ENCODE measurements at places on chromosomes 7 and 10.

DNA sequence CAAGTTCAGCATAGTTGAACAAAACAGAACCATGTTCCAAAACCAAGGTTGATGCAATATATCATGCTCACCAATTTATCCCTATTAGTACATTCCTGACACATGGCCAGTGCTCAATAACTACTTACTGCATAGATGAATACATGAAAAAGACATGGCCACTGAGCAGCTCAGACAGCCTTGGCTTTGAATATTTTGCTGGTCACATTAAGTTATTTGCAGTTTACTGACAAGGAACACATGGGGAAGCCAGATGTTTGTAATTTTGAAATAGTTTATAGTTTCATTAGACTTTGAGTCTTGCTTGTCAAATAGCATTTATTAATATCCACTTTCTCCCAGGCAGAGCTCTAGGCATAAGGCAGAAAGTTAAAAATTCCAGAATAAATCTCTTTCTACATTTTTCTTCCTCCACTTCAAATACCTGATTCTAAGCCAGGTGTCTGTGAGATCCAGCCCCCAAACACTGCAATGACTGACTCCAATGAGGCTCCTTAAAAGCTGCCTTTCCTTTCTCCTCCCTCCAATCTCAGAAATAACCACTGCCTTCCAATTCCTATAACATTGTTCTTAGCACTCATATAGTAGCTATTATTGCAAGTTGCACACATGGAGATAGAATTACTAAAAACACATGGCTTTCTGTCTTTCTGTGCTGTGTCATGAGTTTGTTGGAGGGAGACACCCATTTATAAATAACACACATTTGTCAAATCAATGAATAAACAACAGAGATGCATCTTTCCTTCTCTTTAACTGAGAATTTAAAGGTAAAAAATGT is 91.3 kb downstream of the PCGF5 start:
- no peak for DNase-seq

- DNase-seq = no peak
Measured at GRCh38 chr7:66734006-66734405, 6.5 kb upstream of the RABGEF1 start.

GRCh38 chr10:17683541-17683940 is 39.6 kb downstream of the STAM start:
- no peak for DNase-seq

DNA sequence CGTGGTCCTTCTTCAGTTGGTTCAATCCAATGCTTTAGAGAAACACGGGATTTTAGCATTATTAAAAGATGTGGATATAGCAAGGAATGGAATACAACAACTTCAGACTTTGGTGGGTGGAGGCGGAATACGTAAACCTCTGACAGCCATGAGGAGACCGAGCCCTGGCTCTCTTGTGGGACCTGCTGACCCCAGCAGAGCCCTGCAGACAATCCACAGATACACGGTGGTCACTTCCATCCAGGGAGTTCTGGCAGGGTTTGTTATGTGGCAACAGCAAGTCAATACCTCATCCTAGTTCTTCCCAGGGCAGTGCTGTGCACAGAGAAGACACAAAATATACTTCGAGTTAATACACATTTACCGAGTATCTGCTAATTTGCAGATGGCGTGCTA is 118.5 kb upstream of the DIP2C start:
- no peak for DNase-seq

DNA sequence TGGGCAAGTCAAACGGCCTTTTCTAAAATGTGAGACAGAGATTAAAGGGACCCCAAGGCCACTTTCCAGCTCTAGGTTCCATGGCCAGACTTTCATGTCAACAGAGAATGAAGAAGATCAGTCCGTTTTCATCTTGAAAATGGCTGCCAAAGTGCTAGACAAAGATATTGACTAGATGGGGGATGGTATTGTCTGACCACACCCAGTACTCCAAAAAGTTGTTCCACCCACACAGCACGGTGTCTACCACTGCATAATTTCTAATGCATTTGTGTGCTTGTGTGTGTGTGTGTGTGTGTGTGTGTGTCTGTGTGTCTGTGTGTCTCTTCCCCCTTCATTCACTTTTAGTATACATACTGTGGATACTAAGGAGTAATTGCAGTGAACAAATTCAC is 1.3 kb downstream of the COL1A2 start:
- no peak for DNase-seq

DNA sequence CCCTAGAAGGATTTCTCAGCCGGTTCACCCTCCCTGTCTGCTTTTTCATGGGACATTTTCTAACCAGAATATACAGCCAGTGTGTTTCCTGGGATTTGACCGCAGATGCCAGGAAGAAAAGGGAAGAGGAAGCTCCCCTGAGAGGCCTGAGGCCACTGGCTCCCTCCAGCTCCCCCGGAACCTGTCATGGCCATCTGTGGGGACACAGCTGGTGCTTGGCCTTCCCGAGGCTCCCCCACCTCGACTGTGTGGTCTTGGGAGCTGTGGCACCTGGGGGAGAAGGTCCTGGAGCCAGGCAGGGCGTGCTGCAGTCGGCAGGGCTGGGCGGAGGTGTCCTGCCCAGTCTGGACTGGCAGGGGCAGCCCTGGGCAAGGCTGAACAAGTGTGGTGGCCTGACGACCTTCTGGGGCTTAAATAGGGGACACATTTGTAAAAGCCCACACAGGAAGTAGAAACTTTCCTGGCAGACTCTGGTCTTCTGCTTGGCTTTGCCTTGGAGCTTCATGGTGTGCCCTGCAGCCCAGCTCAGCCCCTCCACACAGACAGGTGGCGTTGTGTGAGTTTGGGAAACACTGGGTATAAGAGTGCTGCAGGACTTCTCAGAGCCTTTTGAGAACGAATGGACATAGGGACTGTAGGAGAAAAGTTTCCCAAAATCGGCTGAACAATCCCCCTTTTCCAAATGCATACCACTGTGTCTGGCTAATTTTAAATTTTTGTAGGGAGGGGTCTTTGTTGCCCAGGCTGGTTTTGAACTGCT is 6.8 kb downstream of the BRI3 start:
- no peak for DNase-seq

DNA sequence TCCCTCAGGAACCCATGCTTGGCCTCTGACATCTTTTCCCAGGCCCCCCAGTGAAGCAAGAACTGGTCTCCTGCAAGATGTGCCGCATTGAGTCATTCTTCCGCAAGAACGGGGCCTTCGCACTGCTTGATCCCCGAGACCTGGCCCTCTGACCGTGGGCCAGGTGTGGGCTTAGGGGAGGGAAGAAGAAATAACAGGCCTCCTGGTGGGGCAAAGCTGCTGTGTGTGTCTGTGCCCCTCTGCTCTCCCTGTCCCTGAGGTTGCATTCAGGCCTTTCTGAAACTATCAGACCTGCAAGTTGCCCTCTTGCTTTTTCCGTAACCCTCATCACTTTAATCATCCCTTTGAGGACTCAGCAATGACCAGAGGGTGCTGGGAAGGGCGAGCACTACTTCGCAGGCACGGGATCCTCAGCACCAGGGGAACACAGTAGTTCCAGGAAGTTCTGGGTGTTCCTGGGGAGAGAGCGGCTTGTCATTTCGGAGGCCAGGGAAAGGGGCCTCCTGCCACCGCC is 6.0 kb downstream of the ATP6V1F start:
- DNase-seq = no peak

DNA sequence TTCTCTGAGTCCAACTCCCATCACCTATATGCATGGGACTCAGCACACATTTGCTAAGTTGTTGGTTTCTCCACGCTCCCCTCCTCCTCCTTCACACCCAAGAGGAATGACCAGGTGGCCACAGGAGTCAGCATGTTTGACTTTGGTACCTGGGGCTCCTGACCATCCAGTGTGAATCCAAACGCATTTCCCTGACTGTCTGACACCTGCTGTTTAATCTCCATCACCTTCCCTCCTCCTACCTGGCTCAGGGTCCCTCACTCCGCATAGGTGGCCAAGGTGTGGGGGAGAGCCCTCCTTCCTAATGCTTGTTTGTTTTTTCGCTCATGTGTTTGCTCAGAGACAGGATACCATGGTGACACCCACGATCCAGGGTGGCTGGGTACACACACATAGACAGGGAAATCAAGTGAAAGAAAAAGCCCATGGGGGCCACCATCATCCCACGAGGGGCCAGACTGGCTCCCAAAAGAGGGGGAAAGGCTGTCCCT is 194.9 kb downstream of the KCNMA1 start:
- no peak for DNase-seq

- no peak for DNase-seq
Measured at GRCh38 chr10:44010873-44011602, 362.4 kb upstream of the ZNF32 start.

- DNase-seq = no peak
Measured at GRCh38 chr10:12832096-12832495, 169.4 kb downstream of the CCDC3 start.

DNA sequence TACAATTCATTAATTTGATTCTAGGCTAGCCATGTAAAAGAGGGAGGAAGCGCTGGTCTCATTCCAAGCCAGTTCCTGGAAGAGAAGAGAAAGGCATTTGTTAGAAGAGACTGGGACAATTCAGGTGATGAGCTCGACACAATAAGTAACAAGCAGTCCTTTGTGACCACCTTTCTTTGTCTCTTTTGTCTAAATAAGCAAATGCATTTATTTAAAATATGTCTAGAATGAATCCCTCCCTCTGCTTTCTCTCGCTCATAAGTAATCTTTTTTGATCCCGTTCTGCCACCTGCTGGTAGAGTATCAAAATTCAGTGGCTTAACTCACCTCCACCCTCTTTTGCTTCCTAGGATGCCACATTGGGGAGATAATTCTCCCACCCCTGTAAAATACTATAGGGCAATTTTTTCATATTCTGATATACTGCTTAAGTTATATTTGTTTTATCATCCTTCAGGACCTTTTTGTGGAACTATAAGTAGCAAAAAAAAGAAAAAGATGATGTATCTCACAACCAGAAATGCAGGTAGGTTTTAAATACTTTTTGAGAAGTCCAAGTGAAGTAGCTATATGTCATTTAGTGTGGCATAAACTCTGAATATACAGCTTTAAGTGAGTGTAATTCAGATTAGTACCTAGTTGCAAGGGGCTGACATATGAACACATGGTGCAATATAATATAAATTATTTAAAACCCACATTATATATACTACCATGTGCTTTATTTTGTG is 91.5 kb downstream of the GSDME start:
- DNase-seq = peak; percentile 58

DNA sequence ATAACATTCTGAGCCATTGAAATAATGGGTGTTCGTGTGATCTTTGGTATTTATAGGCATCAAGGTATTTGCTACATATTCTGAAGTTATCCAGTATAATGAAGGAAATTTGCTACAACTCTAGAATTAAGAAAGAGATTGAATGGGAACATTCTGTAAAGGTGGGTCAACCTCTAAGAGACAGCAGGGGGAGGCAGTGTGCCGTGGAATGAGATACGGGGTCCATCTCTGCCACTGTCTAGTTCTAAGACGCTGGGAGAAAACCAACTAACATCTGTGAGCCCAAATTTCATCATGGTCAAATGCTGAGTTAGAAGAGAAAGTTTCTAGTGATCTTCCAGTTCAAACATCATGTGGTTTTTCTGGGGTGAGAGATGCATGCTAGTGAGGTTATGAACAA is 368.9 kb downstream of the SORCS1 start:
- no peak for DNase-seq

DNA sequence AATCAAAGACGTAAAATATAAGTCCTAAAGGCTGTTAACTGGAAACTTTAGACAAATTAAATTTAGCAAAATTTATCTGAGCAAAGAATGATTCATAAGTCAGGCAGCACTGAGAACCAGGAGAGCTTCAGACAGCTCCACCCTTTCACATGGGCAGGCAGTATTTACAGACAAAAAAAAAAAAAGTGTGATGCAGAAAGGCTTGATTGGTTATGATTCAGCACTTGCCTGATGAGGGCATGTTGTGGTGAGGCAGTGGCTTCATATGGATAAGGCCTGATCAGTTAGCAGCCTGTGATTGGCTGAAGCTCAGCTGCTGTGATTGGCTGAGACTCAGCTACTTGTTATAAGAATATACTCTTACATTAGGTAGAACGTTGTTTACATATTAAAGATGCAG is 495.4 kb upstream of the POM121L12 start:
- DNase-seq = no peak

DNA sequence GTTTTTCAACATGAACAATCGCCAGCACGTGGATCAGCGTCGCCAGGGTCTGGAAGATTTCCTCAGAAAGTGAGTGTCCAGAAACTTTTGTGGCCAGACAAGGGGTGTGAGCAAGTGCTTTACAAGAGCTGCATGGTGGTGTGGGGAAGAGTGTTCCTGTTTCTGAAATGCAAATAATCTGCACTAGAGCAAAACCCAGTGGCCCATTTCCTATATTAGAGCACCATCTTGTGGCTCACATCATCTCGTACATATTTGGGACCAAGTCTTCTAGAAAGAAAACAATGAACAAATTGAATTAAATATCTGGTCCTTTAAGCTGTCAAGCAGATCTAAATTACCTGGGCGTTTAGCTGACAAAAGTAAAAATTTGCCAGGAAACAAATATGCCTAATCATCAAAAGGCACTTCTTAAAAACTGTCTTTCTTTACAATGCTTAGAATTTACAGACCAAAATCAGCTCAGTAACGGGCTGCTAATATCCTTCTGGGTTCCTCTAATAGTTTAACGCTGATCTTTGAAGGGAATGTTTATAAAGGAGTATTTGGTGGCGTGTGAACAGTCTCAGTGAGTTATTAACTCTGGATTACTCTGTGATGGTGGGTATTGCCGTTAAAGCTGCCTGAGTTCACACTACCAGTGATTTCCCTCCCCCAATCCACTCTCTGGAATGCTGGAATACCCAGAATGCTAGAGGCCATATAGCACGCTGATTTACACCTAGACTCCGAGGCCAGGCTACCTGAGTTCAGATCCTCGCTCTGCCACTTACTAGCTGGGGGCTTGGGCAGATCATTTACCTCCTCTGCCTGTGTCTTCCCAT is 73.6 kb downstream of the SNX10 start:
- DNase-seq = peak; percentile 57

GRCh38 chr7:41536873-41537665 is 165.8 kb downstream of the INHBA start:
- no peak for DNase-seq

DNA sequence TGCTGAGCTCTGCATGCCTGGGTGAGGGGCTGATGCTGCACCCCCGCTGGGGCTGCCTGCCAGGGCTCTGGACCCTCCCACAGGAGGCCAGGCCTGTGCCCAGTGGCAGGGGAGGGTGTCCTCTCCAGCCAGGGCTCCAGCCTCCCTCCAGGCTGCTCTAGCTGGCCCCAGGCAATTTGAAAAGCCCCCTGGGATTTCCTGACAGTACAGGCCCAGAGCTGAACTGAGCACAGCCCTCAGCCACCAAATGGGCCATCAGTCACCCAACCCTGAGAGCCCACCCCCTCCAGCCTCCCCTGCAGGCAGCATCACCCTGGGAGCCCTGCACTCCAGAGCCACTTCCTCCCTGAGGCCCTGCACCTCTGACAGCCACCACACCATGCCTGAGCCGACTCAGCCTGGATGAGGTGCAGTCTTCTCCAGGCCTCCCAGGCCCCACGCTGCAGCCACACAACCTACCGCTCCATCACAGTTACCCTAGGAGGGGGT is 101.8 kb upstream of the RET start:
- no peak for DNase-seq

GRCh38 chr7:157194948-157195347 is 56.2 kb downstream of the UBE3C start:
- no peak for DNase-seq

GRCh38 chr10:110790913-110791506 is 80.7 kb upstream of the PDCD4 start:
- no peak for DNase-seq
